Esophagus squamous epithelium (tissue), 5 donors: ENCODE measurements at places on chromosomes 2 and 18.

DNA sequence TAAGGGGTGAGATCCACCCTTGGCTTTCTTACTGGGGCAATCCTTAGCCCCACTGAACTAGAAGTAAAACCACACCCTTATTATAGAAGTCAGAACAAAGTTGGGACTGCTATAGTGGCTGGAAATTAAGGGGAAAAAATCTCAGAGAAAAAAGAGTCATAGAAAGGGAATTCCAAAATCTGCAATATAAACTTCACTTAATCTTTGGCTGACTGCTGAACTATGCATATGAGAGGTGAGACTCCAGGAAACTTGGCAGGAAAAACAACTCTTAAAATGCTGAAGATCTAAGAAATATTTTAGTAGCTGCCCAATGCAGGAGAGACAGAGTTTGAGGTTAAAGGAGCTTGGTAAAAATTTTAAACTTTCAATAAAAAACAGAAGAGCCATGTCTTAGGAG lies 201.8 kb upstream of the FN1 start:
- no peak for DNase-seq

- no peak for DNase-seq
These were observed 871.2 kb upstream of the POU3F3 start for GRCh38 chr2:103982691-103983090.

DNA sequence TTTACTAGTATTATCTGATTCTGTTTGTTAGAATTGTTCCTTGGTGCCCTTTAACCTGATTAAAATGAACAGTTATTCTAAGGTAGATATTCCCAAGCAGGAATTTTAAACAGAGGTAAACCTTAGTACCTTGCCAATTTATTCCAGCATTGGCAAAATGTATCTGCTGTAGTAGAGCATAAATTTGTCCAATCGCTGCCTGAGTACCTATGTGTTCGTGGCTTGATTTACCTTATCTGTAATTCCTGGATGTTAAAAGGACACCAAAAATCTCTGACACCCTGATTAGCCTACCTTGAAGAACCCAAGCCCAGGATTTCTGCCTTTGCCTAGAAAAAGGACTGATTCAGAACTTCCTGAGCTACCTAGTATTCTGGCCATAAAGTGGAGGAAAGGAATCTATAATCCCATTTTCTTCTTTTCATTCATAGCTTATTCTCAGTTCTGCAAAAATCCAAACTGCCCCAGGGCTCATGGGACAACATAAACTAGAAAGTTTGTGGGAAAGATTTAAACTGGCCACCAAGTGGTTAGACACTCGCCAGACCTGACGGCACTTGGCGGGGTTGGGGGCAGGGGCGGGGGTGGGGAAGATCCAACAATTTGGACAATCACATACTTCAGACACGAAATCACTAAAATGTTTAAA lies 16.2 kb upstream of the ZCCHC2 start:
- no peak for DNase-seq

DNA sequence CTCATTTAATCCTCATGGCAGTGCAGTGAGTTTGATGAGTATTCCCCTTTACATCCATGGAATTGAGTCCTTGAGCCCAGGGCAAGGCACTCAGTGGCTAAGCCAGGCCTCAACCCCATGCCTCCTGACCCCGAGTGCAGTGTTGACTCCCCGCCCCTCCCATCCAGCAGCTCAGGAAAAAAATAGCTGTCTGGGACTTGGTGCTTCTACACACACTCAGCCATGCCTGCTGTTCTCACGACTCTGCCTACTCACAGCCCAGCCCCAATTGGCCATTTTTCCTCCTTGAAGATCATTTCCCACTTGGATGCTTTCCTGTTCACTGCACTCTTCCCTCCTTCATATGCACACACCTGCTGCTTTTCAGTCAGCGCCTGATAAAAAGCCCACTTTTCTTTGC lies 8.8 kb downstream of the FOSL2 start:
- DNase-seq, result no peak
